ENCODE measurements at places on chromosomes 2 and 18.
A peak's percentile ranks its signal among the peaks of the same experiment; 100 is the strongest.

GRCh38 chr18:477565-477964, 22.9 kb downstream of the COLEC12 start:
- DNase-seq, result no peak

- no peak for DNase-seq
Observed at GRCh38 chr2:156852681-156853080, 404.8 kb upstream of the GALNT5 start.

GRCh38 chr18:68507781-68508180, 207.1 kb downstream of the TMX3 start:
- no peak for DNase-seq

GRCh38 chr18:13294309-13294708, 75.7 kb downstream of the LDLRAD4 start:
- DNase-seq, result no peak

DNA sequence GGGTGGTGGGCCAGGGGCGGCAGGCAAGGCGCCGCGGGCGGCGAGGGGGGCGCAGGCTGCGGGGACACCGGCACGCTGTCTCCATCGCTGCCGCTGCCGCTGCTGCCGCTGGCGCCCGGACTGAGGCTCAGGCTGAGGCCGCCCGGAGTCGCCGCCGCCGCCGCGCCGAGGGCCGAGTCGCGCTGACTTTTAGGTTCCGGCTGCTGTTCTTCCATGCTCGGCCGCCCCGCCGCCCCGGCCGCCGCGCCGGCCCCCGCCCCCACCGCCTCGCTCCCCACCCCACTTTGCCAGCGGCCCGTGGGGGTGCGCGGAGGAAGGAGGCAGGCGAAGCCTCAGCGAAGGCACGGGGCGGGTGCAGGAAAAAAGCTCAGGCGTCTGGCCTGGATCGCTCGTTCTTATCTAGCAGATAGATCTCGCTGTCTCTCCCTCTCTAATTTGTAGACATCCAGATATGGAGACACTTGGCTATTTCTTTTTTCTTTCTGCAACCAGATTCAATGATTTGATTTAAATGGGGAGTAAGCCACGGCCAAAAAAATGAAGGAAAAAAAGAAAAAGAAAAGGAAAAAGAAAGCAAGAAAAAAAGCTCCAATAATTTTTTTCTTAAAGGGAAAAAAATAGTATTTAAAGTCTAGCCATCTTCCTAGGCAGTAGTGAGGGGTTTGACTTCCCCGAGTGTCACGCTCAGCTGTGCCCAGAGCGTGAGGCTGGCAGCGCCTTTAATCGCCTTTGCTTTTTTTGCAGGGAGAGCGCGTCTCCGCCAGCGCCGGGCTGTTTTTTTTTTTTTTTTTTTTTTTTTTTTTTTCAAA, at the start of gene EN1:
Gene EN1 (minus strand): TSS at position 696 of the 809 bp plus-strand sequence. CDS start 481 bp downstream, at position 215.
- DNase-seq, result no peak

DNA sequence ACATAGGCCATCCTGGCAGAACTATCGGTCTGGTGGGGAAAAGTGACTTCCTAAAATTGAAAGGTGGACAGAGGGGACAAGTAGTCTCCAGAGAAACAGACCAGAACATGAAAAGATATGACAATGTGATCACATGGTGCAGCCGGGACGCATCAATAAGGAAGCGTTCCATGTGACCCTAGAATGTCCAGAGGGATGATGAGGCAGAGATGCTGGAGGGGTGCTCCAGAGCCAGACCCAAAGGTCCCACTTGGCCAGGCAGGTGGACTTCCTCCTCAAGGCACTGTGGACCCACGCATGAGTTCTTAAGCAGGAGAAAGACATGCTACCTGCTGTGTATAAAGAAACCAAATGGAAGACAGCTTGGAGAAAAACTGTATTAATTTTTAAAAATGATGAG, 50.2 kb downstream of the CDH2 start:
- DNase-seq, result no peak

GRCh38 chr2:227789803-227790202, 23.8 kb upstream of the CCL20 start:
- DNase-seq, result no peak

DNA sequence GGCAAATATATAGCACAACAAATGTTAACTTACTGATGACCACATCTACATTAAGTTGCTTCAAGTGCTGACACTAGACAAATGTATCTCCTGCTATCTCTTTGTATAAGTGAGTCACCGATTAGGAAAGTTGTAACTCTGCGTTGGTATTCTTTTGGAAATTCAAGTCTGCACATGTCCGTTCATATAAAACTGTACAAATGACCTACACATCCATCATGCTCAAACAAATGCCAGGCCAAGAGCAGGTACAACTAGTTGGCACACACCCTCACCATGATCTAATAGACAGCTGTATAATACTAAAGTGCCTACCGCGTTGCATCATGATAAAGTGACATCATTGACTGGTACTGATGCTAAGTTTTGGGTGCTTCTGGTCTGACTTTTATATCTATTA, 141.1 kb downstream of the RBMS1 start:
- no peak for DNase-seq

GRCh38 chr2:204257781-204258180, 287.5 kb upstream of the PARD3B start:
- no peak for DNase-seq

- no peak for DNase-seq
Observed at GRCh38 chr2:182667315-182667695, 48.8 kb upstream of the DNAJC10 start.

- DNase-seq, result peak; percentile 19
Observed at GRCh38 chr2:191166111-191166755, 15.4 kb upstream of the STAT4 start.

DNA sequence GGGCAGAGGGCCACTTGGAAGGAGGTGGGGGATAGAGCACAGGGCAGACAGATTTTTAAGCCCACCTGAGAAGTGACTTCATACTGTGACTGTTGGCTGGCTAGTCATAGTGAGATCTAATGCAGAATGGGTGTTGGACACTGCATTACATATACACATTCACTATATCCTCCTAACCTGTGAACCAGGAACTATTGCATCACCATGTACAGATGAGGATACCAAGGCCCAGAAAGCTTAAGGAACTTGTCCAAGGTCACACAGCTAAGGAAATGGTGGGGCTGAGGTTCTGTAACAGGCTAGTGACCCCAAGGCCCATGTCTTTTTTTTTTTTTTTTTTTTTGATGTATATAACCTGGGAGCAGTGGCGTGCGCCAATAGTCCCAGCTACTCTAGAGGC, 49.6 kb upstream of the SPRED2 start:
- DNase-seq, result no peak

DNA sequence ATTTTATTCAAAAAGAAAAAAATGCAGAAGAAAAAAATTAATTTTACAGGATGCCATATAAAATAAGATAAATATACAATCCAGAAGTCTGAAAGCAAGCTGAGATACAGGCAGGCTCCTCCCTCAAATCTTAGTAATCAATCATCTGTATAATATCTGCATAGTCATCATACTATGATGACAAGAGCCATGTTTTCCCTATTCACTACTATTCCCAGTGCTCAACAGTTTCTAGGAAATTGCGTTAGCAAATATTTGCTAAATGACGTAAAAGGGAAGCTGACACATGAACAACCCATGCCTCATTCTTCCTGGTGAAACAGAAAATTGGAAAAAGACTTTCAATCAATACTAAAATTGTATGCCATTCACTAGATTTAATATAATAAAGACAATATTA, 793.2 kb downstream of the SUCLG1 start:
- DNase-seq, result no peak

GRCh38 chr18:60196836-60197606, 175.6 kb downstream of the MC4R start:
- DNase-seq, result no peak

DNA sequence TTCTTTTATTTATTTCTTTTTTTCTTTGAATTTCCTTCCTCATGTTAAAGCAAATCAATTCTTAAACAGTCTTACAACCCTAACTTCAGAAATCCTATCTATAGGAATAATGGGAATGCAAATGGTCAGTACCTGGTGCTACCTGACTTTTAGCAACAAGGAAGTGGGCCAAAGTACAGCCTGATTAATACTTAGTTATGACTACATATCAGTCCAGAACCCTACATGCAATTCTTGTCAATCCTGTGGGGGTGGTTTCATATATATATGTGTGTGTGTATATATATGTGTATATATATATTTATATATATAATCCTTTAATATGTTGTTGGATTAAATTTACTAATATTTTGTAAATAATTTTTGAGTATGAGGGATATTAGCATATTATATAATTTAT, 14.8 kb upstream of the TRAPPC8 start:
- DNase-seq, result no peak

GRCh38 chr2:112818094-112818902, 18.3 kb downstream of the IL1B start:
- no peak for DNase-seq

DNA sequence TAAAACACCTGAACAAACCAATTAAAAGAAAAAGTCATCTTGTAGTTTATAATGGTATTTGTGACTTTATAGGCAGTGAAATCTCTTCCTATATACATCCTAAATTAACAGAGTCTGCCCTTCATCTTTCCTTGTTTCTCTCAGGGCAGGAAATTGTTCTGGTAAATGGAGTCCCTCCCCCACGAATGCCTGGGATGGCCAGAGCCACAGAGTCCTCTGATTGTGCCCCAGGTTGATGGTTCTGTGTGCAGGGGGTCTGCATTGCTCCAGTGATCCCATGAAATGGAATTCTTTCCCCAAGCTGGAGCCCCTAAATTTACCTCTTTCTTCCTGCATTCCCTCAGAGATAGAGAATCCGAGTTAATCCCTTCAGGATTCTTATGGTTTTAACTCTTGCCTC, 155.5 kb downstream of the MTX2 start:
- no peak for DNase-seq

- no peak for DNase-seq
Observed at GRCh38 chr2:44975571-44976450, 33.4 kb downstream of the SIX2 start.

GRCh38 chr2:108304975-108305374, 16.3 kb downstream of the SULT1C2 start:
- DNase-seq, result no peak

GRCh38 chr2:134392442-134393074, 138.7 kb downstream of the MGAT5 start:
- DNase-seq, result no peak

GRCh38 chr18:3886575-3887322, 436.8 kb downstream of the TGIF1 start:
- DNase-seq, result no peak

GRCh38 chr2:8445580-8445979, 236.3 kb upstream of the ID2 start:
- no peak for DNase-seq

GRCh38 chr18:5150894-5151293, 46.2 kb downstream of the AKAIN1 start:
- DNase-seq, result no peak

GRCh38 chr2:153196378-153197058, 282.0 kb downstream of the RPRM start:
- DNase-seq, result no peak

DNA sequence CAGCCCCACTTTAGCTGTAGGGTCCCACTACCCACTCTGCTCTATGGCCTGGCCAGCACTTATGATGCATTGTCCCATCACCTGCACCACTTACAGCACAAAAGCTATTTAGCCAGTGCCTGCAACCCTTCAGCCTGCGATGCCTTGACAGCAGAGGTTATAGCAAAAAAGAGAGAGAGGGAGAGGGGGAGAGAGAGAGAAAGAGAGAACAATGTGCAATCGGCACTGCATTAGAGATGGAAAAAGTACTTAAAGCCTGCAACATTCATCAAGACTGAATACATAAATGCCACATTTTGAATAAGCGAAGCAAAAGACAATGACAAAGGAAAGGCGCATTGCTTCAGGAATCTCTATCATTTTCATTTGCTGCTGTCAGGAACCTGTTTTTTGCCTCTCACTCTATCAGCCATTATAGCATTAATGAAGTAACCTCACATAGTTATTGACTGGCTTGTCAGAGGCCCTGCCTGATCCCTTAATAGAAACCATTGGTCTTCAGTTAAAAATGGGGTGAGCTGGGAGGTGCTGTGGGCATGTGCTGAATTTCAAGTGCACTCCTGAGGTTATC, 833.1 kb downstream of the BCL11A start:
- DNase-seq, result no peak
